ENCODE measurements at places on chromosomes 7 and 10.

GRCh38 chr7:123725586-123726171 is 23.1 kb downstream of the WASL start:
- DNase-seq = no peak

- no peak for DNase-seq
Observed at GRCh38 chr10:69446650-69447151, 4.6 kb upstream of the TSPAN15 start.

DNA sequence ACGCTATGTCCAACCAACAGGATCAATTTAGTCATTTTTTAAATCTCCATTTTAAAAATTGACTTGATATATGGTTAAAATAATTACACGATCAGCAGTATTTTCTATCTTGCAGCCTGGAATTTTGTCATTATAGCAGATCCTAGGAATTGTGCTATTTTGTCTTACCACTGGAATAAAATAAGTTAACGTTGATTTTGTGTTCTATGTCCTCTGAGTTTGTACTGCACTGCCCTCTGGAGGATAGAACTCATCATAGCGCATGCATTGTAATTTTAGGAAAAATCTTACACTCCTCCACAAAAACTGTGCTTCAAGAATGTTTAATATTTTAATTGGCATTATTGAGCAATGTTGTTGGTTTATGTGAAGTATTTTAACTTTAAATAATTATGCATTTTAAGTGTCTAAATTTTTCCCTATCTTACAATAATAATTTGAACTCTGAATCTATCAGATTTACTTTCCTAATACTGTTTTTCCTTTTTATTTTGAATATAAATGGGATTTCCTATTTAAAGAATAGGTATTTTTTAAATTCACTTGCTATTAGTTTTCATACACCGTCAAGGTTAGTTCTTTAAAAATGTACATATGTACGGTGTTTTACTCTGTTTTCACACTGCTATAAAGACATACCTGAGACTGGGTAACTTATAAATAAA is 220.1 kb downstream of the PPP1R3A start:
- DNase-seq = peak; percentile 52

- no peak for DNase-seq
Observed at GRCh38 chr7:137850972-137851945, 4.5 kb upstream of the DGKI start.

DNA sequence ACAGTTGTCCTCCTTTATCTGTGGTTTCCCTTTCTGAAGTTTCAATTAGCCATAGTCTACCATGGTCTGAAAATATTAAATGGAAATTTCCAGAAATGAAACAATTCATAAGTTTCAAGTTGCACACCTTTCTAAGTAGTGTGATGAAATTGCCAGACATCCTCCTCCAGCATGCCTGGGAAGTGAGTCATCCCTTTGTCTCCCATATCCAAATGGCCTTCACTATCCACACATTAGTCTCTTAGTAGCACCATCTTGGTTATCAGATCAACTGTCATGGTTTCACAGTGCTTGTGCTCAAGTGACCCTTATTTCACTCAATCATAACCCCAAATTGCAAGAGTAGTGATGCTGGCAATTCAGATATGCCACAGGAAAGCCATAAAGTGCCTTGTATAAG is 83.4 kb upstream of the PPP1R9A start:
- DNase-seq = no peak

DNA sequence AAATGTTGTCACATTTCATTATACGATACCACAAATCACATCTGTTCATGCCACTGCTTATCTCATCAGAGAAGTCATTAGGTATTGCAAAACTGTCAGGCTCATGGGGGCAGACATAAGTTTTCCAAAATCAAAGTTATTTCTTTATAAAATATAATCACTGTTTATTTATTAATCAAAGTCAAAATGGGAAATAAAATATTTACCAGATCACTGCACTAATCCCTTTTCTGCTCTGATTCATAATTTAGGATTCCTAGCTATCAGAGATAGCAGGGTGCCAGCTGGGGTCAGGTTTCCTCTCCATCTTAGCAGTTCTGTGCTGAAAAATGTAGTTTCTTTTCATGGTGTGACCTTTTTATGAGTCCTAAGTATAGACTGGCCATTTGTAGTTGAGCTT is 117.7 kb upstream of the LANCL2 start:
- no peak for DNase-seq

GRCh38 chr10:35827783-35828182 is 185.7 kb upstream of the FZD8 start:
- no peak for DNase-seq

DNA sequence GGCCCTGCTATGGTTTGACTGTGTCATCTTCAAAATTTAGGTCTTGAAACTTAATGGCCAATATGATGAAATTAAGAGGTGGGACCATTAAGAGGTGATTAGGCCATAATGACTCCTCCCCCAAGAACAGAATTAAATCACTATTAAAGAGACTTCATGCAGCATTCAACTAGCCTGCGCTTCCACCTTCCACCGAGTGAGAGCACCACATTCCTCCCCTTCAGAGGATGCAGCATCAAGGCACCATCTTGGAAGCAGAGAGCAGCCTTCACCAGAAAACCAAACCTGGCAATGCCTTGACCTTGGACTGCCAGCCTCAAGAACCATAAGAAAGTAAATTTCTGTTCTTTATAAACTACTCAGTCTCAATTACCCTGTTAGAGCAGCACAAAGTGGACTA is 371.1 kb upstream of the NFE2L3 start:
- no peak for DNase-seq

- peak; percentile 74 for DNase-seq
Observed at GRCh38 chr10:23314835-23315239, 29.8 kb downstream of the C10orf67 start.

- no peak for DNase-seq
Observed at GRCh38 chr10:112295853-112296830, 12.9 kb downstream of the TECTB start.

DNA sequence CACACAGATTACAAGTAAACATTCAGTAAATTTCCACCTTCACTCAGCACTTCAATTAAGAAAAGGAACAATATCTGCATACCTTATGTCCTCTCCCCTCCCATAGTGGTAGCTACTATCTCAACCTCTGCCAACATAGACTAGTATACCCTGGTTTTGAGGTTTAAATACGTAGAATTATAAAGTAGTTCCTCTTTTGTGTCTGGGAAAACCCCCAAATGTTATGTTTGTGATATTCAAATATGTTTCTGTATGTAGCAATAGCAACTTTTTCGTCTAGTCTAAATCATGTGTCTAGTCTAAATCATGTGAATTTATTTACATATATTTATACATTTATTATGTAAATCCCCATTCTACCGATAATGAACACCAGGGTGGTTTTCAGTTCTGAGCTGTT is 13.2 kb upstream of the CAMK2B start:
- DNase-seq = no peak

DNA sequence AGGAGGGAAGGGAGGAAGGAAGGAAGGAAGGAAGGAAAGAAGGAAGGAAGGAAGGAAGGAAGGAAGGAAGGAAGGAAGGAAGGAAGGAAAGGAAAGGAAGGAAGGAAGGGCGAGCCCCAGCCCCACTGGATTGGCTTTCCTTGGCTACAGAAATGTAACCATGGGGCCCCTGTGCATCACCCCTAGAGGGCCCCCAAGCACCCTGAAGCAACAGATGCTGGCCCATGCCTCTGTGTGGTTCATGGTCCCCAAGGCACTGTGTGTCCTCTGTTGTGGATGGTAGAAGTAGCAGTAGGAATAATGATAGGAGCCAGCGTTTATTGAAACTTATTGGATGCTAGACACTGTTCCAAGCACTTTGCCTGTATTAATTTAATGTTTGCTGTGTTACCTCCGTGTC is 116.6 kb upstream of the MACROH2A2 start:
- peak; percentile 34 for DNase-seq
